Epithelial cell of prostate (primary cell): ENCODE measurements at places on chromosomes 3 and 15.

DNA sequence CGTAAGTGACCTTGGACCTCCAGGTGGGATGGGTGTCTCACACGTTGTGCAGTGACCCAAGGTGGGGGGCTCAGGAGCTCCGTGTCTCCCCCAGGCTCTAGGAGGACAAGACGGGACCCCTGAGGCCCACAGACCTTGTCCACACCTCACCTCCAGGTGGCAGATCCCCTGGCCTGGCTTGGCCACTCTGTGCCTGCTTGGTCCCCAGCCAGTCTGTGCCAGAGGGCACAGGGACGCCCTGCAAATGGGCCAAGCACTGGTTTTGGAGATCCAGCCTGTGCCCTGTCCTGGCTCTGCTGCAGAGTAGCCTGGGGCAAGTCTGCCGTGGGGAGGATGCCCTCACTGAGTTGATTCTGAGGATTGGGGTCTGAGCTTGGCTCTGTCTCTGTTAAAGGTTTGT is 14.0 kb downstream of the SLC6A6 start:
- DNase-seq, result no peak

- DNase-seq, result no peak
Measured at GRCh38 chr3:135458541-135459322, 506.8 kb upstream of the PPP2R3A start.

DNA sequence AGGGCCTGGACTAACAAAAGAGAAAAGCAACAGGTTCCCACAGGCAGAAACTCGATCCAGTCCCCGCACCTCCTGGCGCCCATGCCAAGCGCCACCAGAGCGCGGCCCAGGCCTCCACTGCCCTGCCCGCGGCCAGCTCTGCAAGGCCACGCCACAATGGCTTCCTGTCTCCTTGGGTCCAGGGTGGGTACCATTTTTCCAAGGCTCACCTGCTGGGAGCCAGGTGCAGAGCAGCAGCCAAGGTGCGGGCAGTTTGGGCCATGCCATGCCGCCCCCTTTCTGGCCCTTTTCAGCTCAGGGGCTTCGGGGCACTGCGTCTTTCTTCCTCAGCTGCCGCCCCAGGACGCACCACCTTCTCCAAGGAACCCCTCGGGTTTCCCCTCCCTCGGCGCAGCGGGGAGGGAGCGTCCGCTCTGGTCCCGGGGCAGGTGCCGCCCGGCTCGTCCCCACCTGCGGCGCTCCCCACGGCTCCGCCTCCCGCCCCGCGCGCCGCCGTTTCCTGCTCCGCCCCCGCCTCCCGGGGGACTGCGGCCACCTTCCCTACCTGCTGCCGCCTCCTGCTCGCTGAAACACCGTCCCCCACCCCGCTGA is at the start of gene ILDR1:
Gene ILDR1 (minus strand): TSS at position 437 of the 591 bp plus-strand sequence. CDS start 170 bp downstream, at position 267.
- DNase-seq, result no peak

DNA sequence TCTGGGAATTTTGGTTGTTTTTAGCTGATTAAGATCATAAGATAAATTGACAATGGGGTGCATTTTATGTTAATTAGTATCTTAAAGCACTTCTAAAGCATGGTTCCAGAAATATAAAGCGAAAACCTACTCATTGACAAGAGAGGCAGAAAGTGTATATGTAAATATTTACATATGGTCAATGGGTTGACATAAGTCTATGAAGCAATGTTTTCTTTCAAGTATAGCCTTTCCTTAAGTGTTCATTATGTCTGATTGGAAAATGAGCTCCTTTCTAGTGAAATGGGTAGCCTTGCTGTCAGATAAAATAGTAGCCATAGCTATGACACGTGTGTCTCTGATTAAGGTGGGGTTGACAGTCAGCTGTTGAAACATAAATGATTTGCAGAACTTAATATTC is 365.2 kb upstream of the AGTR1 start:
- no peak for DNase-seq

DNA sequence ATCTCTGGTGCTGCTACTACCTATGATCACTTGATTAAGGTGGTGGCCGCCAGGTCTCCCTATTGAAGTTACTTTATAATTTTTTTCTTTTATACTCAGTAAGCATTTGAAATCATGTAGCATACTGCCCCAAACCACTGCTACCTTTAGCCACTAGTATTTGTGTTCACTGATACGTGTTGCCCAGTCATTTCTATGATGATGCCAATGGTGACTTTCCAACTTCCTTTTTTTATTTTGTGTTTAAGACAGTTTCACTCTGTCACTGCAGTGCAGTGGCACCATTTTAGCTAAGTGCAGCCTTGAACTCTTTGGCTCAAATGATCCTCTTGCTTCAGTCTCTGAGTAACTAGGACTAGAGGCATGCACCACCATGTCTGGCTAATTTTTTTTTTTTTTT is 598.2 kb downstream of the NAALADL2 start:
- no peak for DNase-seq

- DNase-seq, result no peak
Measured at GRCh38 chr15:60213377-60214000, 184.3 kb downstream of the ANXA2 start.

DNA sequence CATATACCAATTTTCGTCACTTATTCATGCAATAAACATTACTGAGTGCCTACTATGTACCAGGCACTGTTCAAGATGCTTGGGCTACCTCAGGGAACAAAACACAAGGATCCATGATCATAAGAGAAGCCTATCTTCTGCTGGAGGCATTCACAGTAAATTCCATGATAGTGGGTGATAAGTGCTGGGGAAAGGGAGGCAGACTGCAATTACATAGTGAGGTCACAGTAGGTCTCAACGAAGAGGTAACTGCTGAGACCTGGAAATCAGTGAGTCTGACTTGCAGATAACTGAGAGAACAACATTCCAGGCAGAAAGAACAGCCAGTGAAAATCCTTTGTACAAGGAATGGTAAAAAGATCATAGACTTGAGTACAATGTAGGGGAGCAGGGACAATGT is 33.6 kb downstream of the RAF1 start:
- no peak for DNase-seq

GRCh38 chr15:52498706-52499105 is 30.0 kb downstream of the MYO5A start:
- DNase-seq, result no peak

- no peak for DNase-seq
Measured at GRCh38 chr3:188051801-188052168, 102.2 kb upstream of the LPP start.

DNA sequence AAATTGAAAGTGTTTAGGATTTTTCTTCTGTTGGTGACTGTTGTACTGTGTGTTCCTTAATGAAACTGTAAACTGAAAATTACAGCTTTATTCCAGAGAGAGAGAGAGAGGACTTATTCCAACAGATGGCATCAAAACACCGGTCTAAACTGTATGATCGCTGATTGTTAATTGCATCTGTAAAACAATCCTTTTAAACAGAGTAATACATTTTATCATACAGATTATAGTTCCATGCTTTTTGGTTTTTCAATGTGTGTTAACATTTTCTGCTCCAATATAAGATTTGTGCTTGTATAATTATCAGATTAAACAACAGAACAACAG is 289.7 kb upstream of the DNAJC19 start:
- DNase-seq, result no peak

DNA sequence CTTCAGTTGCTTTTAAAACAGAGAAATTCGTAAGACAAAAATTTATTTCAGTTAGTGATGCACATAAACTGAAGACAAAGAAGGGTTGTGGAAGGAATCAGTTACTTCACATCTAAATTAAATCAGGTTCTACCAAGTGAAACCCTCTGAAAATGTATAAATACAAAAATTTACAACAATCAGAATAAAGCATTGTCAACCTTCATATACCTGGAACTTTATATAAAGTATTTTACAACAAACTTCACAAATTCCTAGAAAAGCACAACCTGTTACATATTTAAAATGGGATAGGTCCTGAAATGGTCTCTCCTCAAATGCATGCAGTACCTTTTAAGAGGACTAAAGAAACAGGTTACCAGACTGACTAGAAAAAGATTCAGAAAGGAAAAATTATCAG is 26.9 kb downstream of the ATOSA start:
- no peak for DNase-seq

DNA sequence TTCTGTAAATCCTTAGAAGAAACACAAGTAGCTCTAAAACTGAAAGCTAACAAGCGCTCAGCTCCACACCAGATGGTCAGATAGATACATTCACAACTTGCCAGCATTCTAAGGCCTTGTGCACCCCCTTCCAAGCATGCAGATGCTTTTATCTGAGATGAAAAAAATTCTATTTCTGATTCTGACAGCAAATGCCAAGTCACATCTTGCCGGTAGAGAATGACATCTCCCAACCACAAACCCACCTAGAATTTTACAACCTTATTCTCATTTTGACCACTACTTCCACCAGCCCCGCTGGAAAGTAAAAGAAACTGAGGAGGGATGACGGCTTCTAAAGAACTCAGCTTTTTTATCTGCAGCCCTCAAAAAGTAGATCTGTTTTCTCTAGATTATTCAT is 57.7 kb downstream of the SUMF1 start:
- no peak for DNase-seq

DNA sequence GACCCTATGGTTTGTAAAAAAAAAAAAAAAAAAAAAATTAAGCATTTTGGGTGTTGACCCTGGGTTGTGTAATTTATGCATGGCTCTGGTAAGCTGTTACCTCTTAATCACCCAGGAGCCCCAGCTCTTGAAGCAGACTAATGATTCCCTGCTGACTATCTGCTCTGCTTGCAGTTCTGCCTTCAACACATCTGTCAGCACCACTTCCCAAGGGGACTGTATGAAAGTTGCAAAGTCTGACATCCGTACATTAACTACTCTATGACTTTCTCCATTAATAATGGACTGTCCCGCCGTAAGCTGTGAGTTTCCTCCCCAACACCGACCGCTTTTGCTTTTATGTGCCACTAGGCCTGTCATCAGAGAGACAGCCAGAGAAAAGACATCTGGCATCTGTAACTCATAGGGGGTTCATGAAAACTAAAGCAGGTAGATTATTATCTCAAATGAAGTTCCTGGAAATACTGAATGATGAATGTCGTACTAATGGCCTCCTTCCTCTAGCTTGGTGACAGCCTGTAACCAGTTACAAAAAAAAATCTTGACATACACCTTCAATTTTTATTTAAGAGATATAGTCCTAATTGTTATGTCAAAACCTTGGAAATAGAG is 271.5 kb downstream of the IL5RA start:
- no peak for DNase-seq

DNA sequence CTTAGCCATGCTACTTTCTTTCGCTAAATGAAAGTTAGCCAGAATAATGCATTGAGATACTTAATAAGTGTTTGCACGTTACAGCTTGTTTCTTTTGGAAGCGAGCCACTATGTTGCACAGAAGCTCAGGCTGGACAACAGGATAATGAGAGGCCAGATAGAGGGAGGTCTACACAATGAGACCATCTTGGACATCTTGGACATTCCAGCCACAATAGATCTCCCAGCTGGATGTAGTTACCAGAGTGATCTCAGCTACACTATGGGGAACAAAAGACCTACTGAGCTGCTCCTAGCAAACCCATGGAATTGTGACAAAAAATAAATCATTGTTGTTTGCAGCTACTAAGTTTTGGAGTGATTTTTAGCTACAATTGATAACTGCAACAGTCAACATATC is 540.1 kb upstream of the SEMA6D start:
- DNase-seq, result no peak
